ENCODE measurements at places on chromosomes 16 and 17.

GRCh38 chr16:3252967-3253366 is 3.5 kb downstream of the MEFV start:
- no peak for DNase-seq

- DNase-seq: no peak
These were observed 8.8 kb downstream of the SLC26A11 start for GRCh38 chr17:80229011-80229410.

DNA sequence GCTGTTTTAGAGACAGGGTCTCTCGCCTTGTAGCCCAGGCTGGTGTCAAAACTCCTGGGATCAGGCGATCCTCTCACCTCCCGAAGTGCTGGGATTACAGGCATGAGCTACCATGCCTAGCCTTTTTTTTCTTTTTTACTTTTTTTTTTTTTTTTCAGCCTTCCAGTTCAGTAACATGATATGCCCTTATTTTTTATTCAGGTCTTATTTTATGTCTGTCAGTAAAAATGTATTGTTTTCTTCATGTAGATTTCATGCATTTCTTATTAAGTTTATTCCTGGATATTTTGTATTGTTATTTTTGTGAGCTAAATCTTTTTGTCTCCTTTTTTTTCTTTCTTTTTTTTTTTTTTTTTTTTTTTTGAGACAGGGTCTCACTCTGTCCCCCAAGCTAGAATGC is 2.7 kb upstream of the FOXN1 start:
- no peak for DNase-seq

- DNase-seq: no peak
These were observed 14.1 kb downstream of the FAM222B start for GRCh38 chr17:28828294-28829040.

DNA sequence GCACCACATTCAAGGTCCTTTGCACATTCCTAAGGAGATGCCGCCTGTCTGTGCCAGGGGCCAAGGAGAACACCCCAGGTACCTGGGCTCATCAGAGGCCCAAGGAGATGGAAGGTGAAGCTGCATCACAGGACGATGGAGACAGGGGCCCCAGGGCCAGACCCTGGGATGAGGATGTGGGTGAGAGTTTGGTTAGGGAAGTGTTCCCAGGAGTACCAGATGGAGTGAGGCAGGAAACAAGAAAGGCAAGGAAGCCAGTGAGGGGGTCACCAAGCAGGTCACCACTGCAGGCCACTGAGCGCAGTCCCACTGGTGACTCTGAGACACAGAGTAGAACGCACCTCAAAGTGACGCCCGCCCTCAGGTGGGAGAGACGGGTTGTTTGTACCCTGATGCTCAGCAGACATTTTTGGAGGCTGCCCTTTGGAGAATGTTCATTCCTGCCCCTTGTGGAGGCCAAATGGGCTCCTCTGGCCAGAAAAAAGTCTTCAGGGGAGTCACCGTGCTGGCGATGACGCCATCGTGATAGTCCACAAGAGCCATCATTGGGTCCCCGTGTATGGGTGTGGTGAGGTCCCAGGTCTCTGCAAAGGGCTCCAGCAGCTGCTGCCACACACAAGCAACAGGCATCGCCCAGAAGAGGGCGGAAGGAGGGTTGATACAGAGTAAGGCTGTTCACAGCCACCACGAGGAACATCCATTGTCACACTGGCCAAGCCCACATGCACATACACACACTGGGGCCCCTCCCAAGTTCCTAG is 57.5 kb downstream of the BEAN1 start:
- DNase-seq: no peak

- no peak for DNase-seq
These were observed 2.1 kb upstream of the EVI2A start for GRCh38 chr17:31323551-31323950.

DNA sequence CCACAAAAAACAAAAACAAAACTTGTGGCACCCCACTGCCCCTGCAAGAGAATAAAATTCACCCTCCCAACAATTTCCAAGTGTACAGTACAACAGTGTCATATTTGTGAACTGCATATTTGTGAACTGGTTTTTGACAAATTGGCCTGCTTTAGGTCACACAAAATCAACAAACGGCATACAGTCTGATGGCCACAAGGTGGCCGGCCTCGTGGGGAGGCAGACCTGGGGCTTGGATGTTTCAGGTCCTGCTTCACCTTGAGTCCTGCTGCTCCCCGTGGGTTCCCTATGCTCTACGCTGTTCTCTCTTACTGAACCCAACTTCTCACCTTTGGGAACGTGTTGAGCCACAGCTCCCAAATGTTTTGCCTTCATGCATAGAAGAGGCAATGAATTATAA is 102.2 kb downstream of the CDK5R1 start:
- DNase-seq: no peak

- DNase-seq: no peak
These were observed 5.5 kb downstream of the KRT40 start for GRCh38 chr17:40978575-40979151.

DNA sequence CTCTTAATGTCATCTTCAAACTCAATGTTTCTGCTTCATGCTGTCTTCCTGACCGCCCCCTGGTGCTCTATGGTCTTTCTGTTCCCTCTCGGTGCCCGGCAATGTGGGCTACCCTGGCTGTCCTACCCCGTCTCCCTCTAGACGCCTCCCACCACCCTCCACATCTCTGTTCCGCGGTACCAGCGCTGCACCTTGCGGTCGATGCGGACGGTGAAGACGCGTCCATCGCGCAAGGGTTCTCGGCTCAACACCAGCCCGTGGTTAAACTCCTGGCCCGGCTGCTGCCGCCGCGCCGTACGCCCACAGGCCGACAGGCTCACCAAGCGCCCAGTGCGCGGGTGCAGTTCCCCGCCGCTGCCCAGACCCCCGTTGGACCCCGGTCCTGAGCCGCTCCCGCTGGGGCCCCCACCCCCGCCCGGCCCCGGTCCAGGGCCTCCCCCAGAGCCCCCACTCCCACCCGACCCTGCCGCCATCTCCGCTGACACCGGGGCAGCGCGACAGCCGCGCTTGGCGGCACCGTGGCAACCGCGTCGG is at the start of gene NEURL4:
TSS of gene NEURL4 (minus strand) at position 496 of the 534 bp plus-strand sequence. CDS start at position 473, 23 bp downstream.
- no peak for DNase-seq

GRCh38 chr17:42129109-42129837 is 6.7 kb downstream of the HSPB9 start:
- no peak for DNase-seq

DNA sequence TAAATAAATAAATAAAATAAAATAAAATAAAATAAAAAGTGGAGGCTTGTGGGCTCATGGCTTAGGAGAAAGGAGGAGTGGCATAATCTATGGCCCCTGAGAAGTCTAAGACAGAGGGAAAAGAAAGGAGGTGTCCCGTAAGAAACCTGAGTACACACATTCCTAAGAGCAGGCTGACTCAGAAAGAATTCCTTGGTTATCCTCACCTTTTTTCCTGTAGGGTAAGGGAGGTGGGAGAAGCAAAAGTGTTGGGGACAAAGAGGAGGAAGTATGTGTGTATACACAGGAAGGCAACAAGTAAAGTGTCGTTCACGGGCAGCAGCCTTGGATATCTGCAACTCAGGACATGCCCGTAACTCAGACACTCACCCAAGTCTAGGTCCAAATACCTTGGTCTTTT is 29.3 kb downstream of the MARF1 start:
- DNase-seq: no peak

GRCh38 chr17:66813296-66813695 is 21.6 kb upstream of the CACNG5 start:
- no peak for DNase-seq

DNA sequence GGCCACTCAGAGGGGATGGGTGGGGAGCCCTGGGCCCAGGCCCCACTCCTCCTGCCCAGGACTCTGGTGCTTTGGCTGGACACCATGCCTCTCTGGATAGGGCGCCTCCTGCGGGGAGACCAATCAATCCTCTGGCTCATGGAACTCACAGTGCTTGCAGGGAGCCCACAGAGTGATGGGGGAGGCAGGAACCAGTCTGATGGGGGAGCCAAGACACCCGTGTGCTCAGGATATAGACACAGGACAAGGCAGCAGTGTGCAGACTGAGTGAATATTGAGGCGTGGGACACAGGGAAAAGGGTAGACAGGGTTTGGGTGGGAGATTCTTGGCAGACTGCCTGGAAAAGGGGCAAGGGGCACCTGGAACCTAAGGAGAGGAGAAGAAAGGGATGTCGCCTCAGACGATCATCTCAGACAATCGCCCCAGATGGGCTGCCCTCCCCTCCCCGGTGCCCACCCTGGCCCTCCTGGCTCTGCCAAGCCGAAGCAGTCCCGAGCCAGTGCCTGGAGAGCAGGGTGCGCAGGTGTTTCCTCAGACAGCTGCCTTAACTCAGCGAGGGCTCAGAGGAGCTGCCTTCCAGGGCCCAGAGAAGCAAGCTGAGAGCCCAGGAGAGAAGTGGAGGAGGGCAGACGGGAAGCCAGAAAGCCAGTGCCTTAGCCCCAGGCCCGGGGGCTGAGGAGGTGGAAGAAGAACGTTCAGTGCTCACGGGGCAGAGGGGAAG is 37.4 kb upstream of the DLX4 start:
- DNase-seq: no peak

GRCh38 chr17:50201276-50201854 is at the start of gene COL1A1:
Gene COL1A1, minus strand, starts transcription at chr17:50201631. Its CDS starts 118 bp downstream, at chr17:50201513.
- DNase-seq: no peak

- no peak for DNase-seq
These were observed 18.1 kb upstream of the BAHCC1 start for GRCh38 chr17:81376946-81377714.

GRCh38 chr17:81867991-81868673 is 3.0 kb downstream of the ARHGDIA start:
- no peak for DNase-seq

GRCh38 chr17:2798678-2799077 is 2.4 kb downstream of the RAP1GAP2 start:
- DNase-seq: no peak

GRCh38 chr16:58425245-58425644 is 33.0 kb downstream of the GINS3 start:
- no peak for DNase-seq

- no peak for DNase-seq
These were observed 101.2 kb downstream of the MRTFB start for GRCh38 chr16:14172200-14172809.

- DNase-seq: no peak
These were observed 10.1 kb downstream of the ST6GALNAC2 start for GRCh38 chr17:76575570-76575969.

- DNase-seq: no peak
These were observed 412.5 kb downstream of the CA10 start for GRCh38 chr17:51745993-51746392.

GRCh38 chr16:89956505-89957215 is 8.1 kb downstream of the DEF8 start:
- DNase-seq: no peak

GRCh38 chr17:68295086-68295485 is 3.8 kb downstream of the ARSG start:
- DNase-seq: no peak

DNA sequence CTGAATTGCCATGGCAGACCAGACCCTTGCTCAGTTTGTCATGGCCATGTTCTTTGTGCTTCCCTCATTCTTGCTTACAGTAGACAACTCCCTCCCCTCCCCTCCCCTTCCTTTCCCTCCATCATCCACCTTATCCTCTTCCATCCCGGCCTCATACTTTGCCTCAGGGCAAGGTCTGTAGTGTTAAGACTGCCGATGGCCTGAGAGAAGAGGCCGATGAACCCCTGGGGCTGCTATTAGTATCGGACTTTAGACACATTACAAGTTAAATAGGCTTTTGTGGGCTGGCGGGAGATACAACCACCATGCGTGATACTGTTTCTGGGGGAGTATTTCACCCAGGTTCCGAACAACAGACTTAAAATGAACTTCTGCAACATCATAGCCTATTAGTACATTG is 364.5 kb upstream of the ZFHX3 start:
- DNase-seq: no peak

DNA sequence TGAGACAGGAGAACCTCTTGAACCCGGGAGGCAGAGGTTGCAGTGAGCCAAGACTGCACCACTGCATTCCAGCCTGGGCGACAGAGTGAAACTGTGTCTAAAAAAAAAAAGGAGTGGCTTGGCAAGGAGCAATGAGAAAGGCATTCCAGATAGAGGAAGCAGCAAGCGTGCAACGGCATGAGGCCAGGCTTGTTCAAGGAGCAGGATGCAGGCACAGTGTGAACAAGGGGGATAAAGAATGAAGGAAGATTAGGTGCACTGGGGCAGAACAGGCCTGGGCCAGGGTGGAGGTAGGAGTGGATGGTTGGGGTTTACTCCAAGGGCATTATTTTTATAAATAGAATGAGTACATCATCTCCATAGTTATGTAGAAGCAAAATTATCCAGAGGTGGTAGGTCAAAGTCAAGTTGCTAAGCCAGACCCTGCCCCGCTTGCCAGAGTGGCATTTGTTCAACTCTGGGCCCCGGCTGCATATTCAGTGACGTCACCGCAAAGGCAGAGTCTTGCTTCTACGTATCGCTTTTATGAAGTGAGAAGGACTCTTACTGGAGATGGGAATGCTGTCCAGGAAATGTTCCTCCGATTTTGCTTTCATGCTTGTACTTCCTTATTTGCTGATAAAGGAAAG is 100.2 kb downstream of the KATNIP start:
- no peak for DNase-seq

GRCh38 chr17:69175625-69176456 is 34.1 kb upstream of the ABCA6 start:
- DNase-seq: no peak

GRCh38 chr16:3792472-3793012 is 75.2 kb upstream of the TRAP1 start:
- DNase-seq: no peak

DNA sequence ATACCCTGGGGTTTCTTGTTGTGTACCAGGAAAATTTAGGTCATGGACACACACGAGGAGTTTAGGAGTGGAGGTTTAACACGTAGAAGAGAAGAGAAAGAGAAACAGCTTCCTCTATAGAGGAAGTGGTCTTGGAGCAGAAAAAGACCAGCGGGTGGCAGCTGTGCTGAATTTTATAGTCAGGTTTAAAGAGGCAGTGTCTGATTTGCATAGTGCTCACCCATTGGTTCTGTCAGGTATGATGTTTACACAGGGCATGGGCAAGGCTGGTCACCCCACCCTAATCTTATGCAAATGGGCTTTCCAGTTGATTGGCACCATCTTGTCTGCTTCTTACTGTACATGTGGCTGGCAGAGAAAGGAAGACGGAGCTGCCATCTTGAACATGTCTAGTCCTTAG is 309.0 kb downstream of the CDH13 start:
- DNase-seq: no peak
